Activated CD4-positive, CD25-positive, alpha-beta regulatory T cell (primary cell): ENCODE measurements at places on chromosomes 6 and 20.

DNA sequence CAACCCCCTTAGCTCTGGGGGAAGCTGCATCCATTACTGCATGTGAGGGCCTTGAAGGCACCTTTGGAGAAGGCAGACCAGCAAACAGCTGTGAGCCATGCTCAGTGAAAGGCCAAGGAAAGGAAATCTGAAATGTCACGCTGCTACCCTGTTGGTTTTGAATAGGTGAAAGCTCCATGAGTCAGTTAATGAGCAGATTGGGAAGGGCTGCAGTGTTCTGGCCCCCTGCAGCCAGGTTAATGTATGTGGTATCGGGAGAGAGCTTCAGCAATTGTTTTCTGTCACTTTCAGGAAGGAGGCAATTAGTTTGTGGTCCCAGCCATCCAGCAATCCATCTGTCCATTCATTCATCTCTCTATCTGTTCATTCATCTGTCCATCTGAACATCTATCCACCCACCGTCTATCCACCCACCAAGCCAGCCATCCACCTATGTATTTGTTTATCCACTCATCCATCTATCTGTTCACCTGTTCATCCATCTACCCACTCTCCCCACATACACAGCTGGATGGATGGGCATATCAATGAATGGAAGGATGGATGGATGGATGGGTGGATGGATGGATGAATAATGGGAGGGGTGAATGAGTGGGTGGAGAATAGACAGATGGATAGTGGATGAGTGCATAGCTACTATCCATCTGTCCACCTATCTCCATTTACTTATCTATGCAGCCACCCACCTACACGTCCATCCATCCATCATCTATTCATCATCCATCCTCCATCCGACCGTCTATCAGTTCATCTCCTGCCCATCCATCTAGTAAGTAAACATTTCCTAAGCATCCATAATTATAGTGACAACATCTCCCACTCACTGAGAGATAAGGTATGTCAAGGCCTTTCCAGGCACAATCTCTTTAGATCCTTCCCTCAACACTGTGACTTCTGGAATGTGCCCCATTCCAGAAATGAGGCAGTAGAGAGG, 16.0 kb downstream of the PCK1 start:
- DNase-seq, result no peak

- DNase-seq, result no peak
Measured at GRCh38 chr20:50792708-50793574, 1.9 kb upstream of the BCAS4 start.

DNA sequence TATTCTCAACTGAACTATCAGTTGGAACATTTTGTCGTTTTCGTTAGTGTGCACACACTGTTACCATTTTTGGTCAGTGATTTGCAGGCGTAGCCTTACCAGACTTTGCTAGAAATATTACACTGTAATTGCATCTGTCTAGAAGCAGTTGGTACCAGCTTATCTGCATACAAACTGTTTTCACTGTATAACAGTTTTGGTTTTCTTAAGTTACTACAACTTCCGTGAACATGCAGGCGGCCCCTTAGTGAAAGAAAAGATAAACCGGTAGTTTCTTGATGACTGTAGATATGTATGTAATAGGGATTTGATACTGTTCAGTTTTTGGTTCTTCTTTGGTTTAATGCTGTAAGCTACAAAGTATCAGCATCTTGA, 1.3 kb downstream of the DSTN start:
- DNase-seq, result no peak

GRCh38 chr6:51930602-51931001, 156.8 kb downstream of the PKHD1 start:
- DNase-seq, result no peak

DNA sequence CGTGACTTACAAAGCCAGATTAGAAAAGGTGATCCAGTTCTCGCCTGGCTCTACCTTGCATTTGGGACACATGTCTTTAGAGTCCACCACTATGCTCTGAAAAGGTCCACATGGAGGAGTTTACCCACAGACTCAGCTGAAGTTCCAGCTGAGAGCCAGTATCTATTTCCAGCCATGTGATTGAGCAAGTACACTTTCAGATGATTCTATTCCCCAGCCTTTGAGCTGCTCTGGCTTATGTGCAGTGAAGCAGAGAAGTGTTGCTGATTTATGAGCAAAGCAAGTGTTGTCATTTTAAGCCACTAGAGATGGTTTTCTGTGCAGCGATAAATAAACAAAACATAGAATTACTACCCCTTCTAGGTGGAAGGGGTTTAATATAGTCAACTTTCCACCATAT, 520.8 kb upstream of the RNF217 start:
- DNase-seq, result no peak

- DNase-seq, result no peak
Measured at GRCh38 chr20:39986173-39986904, 702.7 kb downstream of the MAFB start.

GRCh38 chr20:23629017-23629541, 8.7 kb downstream of the CST3 start:
- DNase-seq, result no peak

GRCh38 chr20:33172781-33173180, 4.8 kb downstream of the BPIFA2 start:
- DNase-seq, result no peak

GRCh38 chr20:25044660-25045342, 13.1 kb downstream of the ACSS1 start:
- no peak for DNase-seq

GRCh38 chr6:118467181-118467580, 80.9 kb upstream of the PLN start:
- DNase-seq, result no peak

DNA sequence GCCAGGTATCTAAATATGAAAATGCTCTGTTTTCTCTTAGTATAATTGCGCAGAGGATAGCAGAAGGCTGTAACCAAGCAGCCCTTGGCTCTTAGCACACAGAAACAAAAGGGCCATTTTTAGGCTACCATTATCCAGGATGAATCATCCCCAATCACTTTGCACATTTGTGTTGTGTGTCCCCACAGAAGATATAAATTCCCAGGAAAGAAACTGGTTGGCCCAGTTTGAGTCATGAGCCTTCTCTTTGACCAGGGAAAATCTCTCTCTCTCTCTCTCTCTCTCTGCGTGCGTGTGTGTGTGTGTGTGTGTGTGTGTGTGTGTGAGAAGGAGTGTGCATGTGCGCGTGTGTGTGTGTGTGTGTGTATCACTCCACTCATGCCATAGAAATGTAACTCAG, 178.5 kb downstream of the FRK start:
- no peak for DNase-seq

- DNase-seq, result no peak
Measured at GRCh38 chr6:133241901-133242636, 912 bp downstream of the EYA4 start.

DNA sequence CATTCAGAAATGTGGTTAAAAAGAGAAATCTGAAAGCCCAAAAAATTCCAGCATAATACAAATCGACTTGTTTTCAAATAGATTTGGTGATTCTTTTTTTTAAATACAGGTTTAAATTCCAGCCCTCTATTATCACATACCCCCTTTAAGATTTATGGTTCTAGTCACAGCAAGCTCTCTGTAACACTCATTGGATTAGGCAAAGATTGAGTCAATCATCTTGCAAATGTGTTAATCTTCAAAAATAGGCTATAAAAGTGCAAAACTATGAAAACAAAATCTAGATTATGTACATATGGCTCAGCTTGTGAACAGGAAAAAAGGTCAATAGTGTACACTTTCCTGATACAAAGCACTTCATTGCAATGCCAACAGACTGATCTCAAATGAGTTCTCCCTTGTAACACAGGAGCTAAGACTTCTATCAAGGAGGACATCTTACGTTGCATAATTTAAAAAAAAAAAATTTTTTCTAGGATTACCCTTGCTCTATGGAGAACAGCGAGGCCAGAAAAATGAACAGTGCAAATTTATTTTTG, 26.2 kb downstream of the ZNF217 start:
- no peak for DNase-seq
